ENCODE measurements at places on chromosomes 6 and 20. TPM values are rescaled to one million over a fixed set of nuclear protein-coding genes. Genes with fewer than 3 reads are reported as not detected.

The HACE1 gene
- 14.2 TPM for total RNA-seq

The HLA-DRB5 gene
- 1.9 TPM for total RNA-seq

The WTAP gene
- 117 TPM for total RNA-seq

The DYNLT2 gene
- total RNA-seq: 3.5 TPM

The ARMC2 gene
- total RNA-seq: 6.0 TPM

The SOX4 gene
- total RNA-seq: 5.6 TPM
